ENCODE measurements at places on chromosomes 2 and 18.

- DNase-seq = no peak
Measured at GRCh38 chr2:43448822-43449110, 147.1 kb downstream of the THADA start.

DNA sequence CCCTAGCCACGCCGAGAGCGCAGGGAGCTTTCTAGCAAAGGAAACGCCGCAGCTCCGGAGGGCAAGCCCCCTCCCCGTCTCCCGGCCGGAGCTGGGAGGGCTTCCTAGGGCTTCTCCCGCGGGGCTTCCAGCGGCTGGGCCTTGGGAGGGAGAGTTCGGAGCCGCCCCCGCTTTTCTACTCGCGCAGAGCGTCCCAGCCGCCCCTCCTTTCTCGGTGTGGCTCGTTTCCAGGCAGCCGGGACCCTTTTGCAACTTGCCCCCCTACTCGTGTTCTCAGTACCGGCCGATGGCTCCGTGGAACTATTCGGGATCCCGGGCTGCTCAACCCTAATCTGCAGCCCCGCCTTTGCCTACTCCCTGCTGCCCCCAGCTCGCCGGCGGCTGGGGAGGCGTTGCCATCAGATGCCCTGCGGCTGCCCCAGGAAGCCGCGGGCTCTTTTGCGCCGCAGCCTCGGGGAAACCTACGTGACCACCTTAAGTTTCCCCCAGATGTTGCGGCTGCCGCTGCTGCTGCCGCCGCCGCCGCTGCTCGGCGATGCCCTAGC, 1.5 kb upstream of the NR4A2 start:
- peak; percentile 84 for DNase-seq

GRCh38 chr2:140392824-140393223, 1612.6 kb upstream of the NXPH2 start:
- no peak for DNase-seq

GRCh38 chr2:134758633-134759032, 39.8 kb upstream of the TMEM163 start:
- DNase-seq = peak; percentile 59

DNA sequence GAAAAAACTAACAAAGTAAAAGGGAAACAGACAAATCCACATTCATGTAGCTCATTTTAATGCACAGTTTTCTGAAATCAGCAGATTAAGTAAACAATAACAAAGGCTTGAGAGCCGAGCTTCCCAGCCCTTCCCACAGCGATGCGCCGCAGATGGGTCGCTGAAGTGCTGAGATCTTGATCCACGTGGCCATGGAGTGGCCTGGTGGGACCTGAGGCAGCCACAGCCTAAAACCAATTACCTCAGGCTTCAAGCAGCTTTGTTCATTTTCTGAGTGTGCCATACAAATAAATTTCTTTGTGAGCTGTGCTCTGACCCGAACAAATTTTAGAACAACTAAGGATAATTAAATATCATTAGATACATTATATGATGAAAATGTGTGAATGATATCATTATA, 25.6 kb upstream of the CYRIA start:
- DNase-seq = no peak
